CD4-positive, alpha-beta T cell treated with Interferon alpha-2 for 1 hour (primary cell): ENCODE measurements at places on chromosomes 2 and 18.
A peak's percentile ranks its signal among the peaks of the same experiment; 100 is the strongest.

- no peak for DNase-seq
Observed at GRCh38 chr2:217430916-217431576, 571.2 kb upstream of the TNP1 start.

DNA sequence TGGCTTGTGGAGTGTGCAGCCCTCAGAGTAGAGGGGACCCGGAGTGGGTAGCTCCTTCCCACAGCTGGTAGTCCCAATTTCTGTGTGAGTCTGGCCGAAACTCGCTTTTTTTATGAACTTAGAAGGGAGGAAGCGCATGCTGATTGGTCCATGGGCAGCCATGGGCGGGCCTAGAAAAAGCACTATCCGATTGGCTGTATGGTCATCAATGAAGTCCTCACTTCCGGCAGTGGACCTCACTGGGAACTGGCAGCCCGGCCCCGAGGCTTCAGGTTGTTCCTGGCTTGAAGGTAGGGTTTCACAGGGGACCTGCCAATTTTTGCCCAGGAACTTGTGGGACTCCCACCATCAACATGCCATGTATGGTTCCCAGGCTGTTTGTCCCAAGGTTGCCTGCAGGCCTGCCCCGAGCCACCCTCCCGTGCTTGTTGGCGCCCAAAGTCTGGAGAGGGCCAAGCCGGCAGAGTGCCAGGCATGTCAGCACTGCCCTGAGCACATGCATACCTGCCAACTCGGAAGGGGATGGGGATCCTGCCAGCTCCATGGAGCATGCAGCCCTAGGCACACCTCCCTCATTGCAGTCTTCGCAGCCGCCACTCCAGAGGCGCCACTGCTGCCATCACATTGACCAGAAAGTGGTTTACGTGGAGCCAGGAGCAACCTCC is 98.5 kb downstream of the ATP9B start:
- no peak for DNase-seq

- no peak for DNase-seq
Observed at GRCh38 chr2:165594935-165595255, 125.4 kb downstream of the CSRNP3 start.

- DNase-seq = no peak
Observed at GRCh38 chr2:62441824-62442223, 64.2 kb downstream of the TMEM17 start.

DNA sequence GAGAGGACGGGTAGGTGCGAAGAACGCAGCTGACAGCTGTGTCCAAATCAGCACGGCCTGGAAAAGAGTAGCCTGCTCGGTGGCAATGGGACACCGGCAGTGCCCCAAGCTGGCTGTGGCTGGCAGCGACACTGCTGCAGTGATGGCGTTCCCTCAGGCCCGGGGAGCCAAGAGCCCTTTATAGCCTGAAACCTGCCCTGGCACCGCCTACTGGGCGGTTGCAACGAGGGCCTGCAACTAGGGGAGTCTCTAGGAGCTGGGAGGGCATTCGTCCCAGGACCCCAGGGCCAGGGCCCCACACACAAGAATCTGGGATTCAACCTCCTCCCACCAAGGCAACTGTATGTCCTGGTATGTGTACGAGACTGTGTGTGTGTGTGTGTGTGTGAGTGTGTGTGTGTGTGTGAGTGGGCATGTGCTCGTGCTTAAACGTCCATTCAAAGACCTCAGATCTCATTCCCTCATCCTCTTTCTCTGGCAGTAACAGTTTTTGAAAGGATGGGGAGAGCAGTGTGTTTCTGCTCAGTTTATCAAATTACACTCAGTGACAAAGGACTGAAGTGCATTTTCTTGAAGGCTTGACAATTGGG is 6.8 kb upstream of the CYP26B1 start:
- no peak for DNase-seq

- no peak for DNase-seq
Observed at GRCh38 chr2:43349904-43350303, 123.5 kb upstream of the ZFP36L2 start.

- DNase-seq = no peak
Observed at GRCh38 chr2:239393941-239394340, 6.9 kb downstream of the HDAC4 start.

GRCh38 chr2:59892398-59892797 is 661.1 kb downstream of the BCL11A start:
- no peak for DNase-seq

DNA sequence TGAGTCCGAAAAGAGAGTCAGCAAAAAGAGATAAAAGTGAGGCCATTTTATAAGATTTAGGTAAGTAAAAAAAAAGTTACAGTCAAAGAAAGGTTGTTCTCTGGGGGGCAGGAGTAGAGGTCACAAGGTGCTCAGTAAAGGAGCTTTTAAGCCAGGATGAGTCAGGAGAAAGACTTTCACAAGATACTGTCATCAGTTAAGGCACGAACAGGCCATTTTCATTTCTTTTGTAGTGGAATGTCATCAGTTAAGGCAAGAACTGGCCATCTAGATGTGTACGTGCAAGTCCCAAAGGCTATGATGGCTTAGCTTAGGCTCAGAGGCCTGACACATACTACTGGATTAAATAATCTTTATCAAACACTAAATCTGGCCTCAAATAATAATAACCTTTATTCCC is 1207.3 kb upstream of the FAM98A start:
- no peak for DNase-seq

DNA sequence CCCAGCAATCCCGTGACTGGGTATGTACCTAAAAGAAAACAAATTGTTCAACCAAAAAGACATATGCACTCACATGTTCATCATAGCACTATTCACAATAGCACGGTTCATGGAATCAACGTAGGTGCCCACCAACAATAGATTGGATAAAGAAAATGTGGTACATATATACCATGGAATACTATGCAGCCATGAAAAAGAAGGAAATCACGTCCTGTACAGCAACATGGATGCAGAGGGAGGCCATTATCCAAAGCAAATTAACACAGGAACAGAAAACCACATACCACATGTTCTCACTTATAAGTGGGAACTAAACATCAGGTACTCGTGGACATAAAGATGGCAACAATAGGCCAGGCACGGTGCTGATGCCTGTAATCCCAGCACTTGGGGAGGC is 207.9 kb upstream of the TNP1 start:
- DNase-seq = no peak

GRCh38 chr2:73408198-73408597 is 22.6 kb downstream of the ALMS1 start:
- DNase-seq = no peak

GRCh38 chr2:96143848-96144480 is 1.3 kb downstream of the DUSP2 start:
- DNase-seq = peak; percentile 28

DNA sequence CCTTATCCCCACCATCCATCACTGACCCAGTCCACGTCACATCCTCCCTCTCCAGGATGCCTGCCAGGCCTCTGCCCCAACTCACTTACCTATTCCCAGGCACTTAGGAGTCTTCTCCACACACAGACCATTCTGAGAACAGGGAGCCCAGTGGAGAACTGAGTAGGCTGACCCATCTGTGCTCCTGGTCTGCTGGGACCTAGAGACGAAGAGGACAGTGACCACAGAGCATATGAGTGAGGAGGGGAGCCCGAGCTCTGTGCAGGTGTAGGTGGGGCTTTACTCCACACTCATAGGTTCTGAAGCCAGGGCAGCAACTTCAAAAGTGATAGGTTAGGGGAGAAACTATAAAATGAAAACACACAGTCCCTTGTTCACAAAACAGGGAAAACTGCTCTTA is 130.0 kb downstream of the NDUFA10 start:
- DNase-seq = no peak

- no peak for DNase-seq
Observed at GRCh38 chr2:16658076-16658739, 7.4 kb downstream of the CYRIA start.

DNA sequence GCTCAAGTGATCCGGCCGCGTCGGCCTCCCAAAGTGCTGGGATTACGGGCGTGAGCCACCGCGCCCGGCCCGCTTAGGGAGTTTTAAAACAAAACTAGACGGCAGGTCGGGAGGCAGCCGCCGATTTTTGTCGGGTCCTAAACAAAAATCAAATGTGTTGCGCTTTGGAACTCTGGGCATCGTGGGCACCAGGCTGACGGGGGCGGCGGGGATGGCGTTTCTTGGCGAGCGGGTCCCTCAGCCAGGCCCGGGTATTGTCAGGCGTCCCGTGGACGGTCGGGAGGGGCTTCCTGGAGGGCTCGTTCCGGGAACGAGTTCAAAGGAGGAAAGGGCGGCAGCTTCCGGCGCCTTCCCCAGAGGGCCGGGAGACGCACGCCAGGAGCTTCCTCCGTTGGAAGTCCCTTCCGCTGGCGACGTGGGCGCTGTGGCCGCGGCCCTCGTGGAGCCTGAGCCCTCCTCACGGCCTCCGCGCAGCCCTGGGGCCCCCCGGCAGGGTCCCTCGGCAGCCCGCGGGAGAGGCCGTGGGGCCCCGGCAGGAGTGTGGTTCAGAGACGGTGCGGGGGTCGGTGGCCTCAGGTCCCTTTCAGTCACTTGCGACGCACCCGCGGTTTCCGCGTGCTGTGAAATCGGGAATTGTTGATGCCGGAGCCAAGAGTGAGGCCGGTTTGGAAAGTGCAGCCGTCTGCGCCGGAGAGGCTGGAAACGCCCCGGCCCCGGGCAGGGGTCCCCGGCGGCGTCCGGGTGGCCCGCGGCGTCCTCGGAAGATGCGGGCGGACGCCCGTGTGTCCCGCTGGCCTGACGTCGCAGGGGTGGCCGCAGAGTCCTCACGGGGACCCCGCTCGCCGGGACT is 59.3 kb downstream of the EMILIN2 start:
- peak; percentile 57 for DNase-seq

DNA sequence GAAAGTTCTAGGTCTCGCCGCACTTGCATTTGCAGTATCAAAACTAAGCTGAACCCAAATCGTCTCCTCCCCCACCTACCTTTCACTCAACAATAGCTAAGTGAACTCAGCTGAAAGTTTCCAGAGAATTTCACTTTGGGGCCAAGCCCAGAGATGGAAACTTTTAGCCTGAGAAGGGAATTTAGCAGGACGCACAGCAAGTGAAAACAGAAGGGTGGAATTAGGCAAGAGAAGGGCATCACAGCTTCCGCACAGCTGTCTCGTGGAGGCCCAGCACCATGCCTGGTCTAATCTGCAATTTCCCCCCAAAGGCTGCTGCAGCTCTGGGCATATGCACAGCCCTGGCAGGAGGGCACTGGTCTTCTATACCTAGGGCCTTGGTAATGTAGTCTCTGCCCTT is 262.0 kb downstream of the TNS1 start:
- DNase-seq = no peak

DNA sequence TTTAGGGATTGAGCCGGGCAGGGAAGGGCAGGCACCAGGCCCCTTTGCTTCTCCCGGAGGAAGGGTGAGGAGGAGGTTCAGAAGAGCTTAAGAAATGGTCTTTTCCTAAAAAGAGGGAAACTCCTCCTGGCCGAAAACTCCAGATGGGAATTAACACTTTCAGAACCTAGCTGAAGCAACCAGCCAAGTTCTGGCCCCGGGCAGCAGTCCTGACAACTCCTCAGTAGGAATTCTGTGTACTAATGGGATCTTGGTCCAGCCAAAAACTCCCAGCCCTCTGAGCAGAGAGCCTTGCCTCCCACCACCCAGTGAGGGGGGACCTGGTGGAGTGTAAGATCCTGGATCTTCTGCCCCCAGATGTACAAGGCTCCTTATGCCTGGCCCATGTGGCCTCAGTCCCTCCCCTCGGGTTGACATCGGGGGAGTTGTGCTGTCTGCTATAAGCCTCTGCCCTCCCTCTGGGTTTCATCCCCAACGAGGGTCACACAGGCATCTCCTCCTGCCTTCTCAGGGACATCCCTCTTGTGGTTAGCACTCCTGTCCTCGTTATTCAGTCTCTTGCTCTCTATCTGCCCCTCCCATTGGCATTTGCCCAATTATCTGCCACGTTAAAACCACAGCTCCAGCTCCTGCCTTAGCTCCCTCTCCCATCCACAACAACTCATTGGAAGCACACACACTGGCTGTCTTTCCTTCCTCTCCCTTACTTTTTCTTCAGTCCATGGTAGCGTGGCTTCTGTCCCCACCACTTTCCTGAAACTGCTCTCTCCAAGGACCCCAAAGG is 184.6 kb downstream of the CYP26B1 start:
- DNase-seq = no peak

- no peak for DNase-seq
Observed at GRCh38 chr18:65175681-65176080, 575.1 kb upstream of the CDH7 start.

DNA sequence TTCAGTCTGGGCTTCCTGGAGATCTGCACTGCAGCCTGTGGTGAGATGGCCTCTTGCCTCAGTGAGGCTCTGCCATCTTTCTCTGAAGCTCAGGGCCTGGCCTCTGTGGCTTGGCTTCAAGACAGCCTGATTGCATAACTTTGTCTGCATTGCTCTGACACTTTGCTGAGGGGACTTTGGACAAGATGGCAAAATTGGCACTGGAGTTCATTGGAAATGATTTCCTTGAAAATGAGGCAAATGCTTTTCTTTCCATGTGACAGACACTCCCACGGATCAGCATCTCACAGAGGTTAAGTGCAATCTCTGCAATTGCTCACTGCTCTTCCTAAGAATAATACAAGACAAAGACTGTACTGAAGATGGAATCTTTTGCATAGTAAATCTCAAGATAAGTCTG is 166.8 kb downstream of the KCNS3 start:
- no peak for DNase-seq

GRCh38 chr2:85924522-85924921 is 35.7 kb upstream of the ST3GAL5 start:
- no peak for DNase-seq

DNA sequence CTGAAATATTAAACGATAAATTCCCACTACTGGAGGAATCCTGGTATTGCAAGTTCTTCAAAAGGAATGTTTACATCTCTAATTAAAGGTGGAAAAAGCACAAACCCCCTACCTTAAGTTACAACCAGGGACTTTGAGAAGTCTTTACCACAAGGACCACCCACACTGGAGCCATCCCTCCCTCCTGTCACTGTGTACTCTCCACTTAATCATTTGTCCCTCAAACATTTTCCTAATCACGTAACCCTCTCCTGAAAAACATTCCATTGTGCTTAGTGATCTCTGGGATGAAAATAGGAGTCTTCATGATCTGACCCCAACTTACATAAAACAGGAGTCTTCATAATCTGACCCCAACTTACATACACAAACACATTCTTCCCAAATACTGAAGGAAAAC is 85.7 kb downstream of the SUCLG1 start:
- no peak for DNase-seq

DNA sequence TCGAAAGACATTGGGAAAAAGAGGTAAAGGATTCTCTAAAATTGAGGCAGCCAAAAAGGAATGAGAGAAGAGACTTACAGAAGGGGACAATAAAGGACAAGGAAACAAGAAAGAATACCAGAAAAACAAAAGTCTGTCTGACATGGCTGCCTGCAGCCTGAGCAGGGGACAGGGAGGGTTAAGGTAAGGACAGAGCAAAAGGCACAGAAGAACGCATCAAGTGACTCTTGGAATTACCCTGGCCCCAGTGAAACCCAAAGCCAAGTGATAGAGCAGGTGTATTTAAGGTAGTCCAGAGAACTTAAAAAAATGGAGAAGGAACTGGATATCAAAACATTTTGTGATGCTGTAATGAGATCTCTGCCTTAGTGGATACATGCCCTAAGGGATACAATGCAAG is 47.1 kb upstream of the XIRP2 start:
- no peak for DNase-seq

DNA sequence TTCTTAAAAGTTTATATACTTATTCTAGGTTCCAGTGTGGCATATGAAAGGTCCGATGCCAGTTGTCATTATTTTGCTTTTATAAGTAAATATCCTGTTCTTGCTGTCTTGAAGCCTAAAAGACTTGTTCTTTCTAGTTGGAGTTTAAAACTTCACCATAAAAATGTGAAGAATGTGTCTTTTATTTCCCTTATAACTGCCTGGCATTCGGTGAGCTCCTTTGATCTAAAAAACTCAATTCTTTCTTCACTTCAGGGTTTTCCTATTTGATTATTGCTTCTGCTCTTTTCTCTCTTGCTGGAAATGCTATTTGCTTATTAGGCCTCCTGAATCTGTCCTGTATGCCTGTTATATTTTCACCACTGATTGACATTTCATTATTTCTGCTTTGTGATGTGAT is 51.6 kb downstream of the TSPYL6 start:
- no peak for DNase-seq
